ENCODE measurements at places on chromosomes 16 and 17.

GRCh38 chr16:56777001-56777400 is 47.1 kb downstream of the NUP93 start:
- no peak for DNase-seq

GRCh38 chr16:88676502-88677242 is 9.6 kb downstream of the SNAI3 start:
- DNase-seq: no peak

DNA sequence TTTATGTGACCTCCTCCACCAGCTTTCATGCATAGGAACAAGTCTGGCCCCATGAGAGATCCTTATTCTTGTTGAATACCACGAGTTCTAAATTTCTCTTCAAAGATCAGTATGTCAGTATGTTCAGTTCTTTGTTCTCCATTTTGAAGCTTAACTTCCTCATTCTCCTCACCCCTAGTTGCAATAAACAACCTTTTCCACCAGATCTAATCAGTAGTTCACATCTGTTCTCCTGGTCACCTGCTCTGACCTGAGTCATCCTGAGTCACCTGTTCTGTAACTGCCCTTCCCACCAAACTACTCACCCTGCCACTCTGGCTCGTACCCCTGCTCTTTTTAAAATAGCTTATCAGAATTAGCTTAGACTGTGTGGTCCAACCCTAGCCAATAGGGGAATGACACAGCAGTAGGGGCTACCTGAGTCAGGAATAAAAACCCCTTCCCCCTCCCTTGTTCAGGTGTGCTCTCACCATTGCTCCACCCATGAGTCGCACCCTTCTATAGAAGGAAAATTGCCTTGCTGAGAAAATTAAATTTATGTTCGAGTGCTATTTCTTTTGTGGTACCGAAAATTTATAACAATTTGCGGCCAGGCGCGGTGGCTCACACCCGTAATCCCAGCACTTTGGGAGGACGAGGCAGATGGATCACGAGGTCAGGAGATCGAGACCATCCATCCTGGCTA is 94.6 kb downstream of the EMP2 start:
- no peak for DNase-seq

DNA sequence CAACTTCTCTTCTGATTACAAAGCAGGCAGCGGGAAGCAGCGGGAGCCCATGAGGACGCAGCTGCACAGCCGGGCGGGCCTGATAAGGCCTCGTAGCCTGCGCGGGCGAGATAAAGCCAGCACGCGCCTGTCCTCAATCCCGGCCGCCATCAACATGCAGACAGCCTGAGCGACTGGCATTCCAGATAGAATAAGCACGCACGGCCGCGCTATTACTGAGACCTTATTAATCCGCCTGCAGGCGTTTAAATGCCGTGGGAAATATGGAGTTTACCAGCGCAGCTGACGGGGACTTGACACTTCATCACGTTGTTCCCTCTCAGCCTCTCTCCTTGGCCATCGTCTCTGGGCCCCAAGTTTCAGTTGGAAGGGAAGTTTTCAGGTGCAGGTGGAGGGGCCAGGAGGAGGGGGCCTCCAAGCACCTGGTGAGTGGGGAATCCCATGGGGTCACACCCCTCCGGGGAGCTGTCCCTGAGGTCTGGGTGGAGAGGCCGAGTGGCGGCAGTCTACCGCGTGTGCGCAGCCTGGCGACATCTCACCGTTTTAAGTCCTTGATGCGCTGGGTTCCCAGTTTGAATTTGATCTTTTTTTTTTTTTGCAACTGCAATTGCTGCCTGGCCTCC is 27.3 kb upstream of the CBFA2T3 start:
- DNase-seq: no peak

GRCh38 chr16:86962913-86963312 is 354.3 kb downstream of the C16orf95 start:
- no peak for DNase-seq

DNA sequence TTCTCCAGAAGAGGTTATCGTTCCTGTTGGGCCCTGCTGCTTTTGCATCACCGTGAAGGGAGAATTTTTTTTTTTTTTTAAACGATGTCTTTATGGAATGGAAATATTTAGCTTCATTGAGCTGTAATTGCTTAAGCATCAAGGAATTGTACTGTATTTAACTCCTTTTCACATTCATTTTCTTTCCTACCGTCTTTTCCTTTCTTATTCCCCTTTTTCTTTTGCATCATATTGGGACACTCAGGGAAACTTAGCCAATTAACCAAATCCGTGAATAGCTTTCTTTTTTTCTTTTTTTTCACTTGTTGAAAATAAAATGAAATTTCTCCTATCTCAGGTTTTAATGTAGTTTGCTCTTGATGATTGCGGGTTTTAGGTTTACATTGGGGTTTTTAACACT is 1.5 kb downstream of the TNRC6A start:
- DNase-seq: no peak

DNA sequence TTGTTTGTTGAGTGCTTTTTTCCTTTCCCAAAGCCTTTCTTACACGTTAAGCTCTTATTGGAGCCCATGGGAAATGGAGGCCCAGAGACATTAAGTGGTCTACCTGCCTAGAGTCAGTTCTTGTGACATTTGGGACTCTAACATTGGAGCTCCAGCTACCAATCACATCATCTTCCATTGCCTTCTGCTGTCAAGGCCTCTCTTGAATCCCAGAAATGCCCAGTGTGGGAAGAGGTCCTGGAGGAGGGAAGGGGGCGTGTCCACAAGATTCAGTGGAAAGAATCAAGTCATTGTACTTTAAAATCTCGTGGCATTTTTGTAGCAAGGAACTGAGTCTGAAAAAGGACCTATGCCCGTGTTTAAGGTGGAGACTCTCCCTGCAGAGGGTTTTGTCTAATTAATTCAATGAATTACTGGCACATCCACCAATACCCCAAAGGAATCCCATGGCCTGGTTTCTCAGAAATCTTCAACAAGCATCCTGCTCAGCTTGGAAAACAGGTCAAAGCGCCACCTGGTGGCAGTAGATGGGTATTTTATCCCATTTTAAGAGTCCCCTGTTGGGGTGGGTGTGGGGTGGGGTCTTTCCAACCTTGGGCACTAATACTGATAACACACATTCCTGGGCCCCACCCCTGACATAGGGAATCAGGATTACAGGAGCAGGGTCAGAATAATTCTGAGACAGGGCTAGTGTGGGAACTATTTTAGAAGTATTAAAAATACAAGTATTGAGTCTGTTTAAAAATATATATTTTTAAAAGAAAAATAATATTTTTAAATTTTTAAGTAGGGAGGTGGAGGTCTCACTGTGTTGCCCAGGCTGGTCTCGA is 24.6 kb downstream of the GPT2 start:
- peak; percentile 21 for DNase-seq

DNA sequence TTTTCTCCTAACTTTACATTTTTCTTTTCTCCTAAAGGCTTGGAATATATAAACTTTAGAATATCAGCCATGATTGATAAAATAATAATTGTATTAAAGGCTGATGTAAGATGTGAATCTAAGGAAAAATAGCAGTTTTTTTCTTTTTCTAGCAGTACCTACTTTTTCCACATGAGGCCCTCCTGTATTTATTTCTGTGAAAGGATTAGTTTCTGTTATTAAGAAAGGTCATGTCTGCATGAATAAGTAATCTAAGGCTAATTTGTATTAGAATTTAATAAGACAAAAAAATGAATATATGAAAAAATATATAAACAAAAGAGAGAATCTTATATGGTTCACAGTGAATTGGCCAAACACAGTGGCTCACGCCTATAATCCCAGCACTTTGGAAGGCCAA is 85.3 kb downstream of the STXBP4 start:
- DNase-seq: no peak

- no peak for DNase-seq
Measured at GRCh38 chr17:77796176-77796860, 162.2 kb upstream of the TNRC6C start.

- DNase-seq: no peak
Measured at GRCh38 chr17:59846394-59847165, 46.2 kb downstream of the TUBD1 start.

DNA sequence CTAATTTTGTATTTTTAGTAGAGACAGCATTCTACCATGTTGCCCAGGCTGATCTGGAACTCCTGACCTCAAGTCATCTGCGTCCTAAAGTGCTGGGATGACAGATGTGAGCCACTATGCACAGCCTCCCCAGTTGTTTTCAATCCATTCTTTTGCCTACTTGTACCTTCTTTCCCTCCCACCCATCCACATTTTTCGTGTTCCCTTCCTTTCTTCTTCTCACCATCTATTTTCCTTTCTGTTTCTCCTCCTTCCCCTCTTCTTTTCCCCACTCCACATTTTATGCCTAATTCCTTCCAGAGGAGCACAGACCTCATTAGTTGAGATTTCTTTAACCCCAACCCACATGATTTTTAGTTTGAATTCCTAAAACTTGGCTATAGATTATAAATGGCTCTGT is 94.3 kb downstream of the ATF7IP2 start:
- DNase-seq: no peak

DNA sequence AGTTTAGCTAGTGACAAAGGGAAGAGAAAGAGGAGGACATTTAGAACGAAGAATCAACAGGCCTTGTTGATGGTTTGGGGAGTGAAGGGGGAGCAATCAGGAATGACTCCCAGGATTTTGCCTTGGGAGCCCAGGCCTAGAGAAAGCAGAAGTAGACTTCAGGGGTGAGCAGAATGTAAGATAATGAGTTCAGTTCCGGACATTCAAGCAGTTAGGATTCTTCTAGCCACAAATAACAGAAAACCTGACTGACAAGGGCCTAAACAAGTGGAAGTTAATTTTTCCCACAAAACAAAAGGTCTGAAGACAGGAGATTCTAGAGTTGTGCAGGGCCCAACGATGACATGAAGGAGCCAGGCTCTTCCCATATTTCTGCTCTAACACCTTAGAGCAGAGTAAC is 45.9 kb downstream of the SKAP1 start:
- no peak for DNase-seq

DNA sequence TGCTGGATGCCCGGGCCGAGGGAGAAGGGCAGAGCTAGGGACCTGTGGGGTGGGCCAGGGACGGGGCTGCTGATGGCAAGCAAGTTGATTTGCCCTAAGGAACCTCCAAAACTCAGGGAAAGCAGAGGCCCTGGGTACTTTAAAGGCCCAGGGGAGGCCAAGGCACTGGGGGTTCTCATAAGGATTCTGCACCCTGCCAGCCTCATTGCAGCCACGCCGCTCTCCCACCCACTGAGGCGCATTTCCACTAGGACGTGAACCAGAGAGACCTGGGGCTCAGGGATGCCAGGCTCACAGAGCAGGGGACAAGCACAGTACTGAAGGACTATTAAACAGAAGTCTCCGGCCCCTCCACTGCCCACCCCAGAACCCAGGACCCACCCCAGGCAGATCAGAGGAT is 39.4 kb upstream of the RBFOX3 start:
- DNase-seq: no peak

DNA sequence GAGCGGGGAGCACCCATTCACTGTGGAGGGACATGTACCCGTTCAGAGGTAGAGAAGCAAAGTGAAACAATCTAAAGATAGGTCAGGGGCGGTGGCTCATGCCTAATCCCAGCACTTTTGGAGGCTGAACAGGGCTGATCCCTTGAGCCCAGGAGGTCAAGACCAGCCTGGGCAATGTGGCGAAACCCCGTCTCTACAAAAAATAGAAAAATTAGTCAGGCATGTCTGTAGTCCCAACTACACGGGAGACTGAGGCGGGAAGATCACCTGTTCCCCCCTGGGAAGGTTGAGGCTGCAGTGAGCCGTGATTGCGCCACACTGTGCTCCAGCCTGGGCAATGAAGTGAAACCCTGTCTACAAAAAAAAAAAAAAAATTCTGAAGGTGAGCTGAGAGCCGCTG is 21.7 kb downstream of the MYL4 start:
- DNase-seq: no peak
